NCI-H1105 (cell line): ENCODE measurements at places on chromosomes 5 and 9.

- no peak for DNase-seq
Observed at GRCh38 chr9:114076237-114077161, 1.6 kb downstream of the AMBP start.

DNA sequence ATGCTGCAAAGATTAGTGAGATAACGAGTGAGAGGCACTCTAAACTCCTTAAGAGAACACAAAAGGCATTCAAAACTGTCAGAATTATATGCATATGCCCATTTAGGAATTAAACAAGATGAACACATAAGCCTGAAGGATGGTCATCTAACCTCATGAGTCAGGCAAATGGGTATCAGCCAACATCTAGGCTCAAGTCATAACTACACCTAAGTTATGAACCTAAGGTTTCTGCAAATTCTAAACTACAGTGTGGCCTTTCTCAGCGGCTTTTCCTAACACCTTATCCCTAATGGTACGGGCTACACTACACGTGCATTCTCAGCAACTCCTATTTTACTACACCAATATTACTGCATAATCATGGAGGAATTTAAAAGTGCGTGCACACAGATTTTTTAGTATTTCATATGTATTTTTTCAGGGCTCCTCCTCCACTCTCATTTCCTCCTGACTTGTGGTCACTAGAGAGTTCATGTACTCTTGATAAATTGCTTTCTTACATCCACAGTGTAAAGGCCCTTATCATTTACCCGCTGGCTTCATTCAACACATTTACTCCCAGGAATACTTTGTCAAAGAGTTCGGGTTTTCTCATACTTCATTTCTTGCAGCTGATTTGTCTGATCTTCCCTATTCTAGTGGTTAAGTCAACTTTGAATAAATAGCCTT, 316.5 kb downstream of the BNC2 start:
- no peak for DNase-seq

DNA sequence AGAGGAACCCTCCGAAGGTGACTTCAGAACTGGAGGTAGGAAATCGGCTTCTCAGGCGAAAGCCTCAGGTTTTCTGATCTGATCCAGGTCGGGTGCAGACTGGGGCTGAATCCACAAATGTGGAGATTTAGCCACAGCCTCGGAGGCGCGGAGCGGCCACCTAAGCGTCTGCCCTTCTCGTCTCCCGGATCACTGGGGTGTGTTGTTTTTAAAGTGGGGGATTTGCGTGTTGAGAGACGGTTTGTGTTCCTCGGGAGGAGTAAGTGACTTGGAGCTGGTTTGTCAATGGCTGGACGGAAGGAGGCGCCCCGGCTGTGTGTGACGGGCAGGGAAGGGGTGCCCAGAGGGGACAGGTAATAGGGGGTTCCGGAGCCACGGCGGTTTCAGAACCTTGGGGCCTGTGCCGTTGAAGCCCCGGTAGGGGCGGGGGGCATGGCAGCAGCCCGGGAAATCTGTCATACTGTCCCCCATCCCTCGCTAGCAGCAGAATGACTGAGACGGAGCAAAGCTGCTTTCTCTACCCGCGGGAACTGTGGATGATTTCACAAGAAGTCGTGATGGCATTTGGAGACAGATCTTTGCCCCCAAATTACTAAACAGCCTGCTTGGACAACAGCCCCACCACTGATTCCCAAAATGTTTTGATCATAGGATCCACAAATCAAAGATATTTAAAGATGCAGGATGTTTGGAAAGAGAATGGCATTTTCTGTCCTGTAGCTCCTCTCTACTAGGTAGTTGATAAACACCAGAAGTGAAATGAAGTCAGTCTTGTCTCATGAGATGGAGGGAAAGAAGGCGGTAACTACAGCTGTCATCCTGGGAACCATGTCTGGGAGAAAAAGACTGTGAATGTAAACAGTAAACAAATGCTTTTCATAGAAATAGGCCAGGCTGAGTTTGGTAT, 216.5 kb downstream of the PDZD2 start:
- no peak for DNase-seq

DNA sequence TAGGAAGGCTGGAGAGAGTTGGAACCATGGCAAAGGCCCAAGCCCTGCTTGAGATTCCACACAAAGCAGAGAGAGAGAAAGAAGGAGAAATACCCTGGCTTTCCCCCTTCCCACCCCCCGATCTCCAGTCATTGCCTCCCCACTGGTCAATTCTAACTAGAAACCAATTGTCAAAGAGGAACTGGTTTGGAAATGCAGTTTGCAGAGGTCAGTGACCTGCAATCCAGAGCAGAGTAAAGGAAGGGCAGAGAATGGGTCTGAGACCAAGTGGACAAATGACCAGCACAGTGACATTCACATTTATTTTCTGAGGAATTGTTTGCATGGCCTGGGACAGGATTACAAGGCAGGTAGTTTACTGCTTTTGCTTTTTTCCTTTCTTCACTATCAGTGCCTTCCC, 37.5 kb upstream of the ZFYVE16 start:
- DNase-seq, result no peak

DNA sequence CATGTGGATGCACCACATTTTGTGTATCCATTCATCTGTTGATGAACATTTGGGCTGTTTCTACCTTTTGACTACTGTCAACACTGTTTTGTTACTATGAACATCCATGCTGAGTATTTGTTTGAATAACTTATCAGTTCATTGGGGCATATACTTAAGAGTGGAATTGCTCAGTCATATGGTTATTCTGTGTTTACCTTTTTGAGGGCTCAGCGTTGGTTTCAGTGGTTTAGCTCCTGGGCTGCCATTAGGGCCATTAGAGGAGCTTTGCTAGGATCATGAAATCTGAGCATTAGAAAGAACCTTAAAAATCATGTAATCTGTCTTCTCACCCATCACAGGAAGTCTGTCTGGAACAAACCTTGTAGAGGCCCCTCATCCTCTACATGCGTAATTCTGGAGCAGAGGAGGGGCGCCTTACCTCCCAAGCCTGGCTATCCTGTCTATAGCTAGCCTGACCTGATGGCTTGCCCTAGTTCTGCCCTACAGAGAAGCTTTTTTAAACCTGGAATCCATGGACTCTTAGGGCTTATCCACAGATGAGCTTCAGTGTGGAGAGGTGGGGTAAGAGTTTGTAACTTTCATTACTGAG, 92.9 kb downstream of the PDZD2 start:
- no peak for DNase-seq

DNA sequence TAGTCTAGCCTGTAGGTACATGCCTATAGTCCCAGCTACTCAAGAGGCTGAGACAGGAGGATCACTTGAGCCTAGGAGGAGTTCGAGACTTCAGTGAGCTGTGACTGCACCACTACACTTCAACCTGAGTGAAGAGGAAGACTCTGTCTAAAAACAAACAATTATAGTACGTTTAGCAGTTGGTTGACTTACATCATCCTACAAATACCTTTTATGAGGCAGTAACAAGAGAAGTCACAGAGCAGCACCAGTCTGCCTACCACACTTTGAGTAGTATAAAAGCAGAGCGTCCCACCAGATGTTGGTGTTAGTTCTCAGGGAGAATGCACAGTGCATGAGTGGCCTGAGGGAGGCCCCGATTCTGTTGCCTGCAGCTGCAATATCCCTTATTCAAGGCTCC, 16.1 kb downstream of the ZFR start:
- DNase-seq, result no peak

DNA sequence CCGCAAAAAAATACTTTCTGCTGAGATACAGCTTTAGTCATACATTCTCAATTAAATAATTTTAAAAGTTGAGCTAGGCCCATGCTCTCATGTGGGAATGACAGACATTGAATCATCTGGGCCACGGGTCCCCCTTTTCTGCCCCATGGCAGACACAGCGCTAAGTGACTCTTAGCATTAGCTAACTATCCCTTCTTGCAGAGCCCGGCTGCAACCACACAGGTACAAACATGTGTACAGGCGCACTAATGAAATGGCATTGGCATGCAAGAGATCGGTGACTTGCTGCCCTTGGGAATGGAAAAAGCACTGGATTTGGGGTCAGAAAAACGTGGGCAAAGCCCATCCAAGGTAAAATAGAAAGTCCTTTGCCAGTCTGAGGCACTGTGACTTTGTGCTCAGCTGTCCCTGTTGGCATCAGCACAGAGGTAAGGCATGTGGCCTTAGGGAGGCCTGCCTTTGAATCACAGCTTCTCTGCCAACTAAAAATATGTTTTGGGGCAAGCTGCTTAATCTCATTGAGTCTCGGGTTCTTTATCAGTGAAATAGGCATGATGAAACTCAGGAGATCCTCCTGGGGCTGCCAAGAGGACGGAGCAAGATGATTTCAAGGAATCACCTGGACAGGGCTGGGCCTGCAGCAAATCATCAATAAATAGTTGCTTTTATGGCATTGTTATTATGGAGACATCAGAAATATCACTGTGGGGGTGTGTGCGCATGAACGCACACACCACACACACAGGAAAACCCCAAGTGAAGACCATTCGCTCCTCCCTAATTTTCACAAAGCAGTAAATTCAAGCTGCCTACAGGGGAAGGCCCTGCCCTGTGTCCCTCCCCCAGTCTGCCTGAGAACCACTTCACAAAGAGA, 54.2 kb downstream of the WHRN start:
- DNase-seq, result no peak

- no peak for DNase-seq
Observed at GRCh38 chr5:73233461-73234203, 60.6 kb downstream of the TMEM174 start.

GRCh38 chr9:7802666-7803065, 3.1 kb upstream of the DMAC1 start:
- DNase-seq, result no peak

DNA sequence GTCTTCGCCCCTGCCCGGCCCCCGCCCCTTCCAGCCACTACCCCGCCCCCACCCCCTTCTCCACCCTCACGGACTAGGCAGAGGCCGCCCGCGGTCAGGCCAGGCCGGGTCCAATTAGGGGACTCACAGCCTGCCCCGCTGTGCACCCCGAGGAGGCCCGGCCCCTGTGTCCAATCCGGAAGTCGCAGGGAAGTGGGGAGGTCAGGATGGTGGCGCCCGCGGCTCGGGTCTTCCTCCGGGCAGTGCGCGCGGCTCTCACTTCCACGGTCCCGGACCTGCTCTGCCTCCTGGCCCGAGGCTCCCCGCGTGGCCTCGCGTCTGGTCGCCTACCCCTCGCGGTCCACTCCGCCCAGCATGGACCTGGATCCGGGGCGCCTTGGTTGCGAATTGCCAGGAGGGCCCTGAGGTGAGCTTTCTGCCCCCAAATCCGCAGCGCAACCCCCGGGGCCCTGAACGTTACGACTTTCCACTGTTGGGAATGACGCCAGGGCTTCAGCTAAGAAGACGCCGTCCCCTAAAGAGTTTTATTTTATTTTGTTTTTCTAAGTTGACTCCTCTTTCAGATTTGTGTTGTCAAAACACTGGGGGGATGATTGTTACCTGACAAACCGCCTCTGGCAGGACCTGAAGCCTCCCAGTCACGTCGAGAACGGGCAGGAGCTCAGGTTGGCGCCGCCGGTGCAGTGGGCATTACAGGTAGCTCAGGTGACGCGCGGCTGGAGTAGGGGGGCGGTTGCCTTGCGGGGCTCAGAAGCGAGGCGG, 763 bp upstream of the IRX2 start:
- DNase-seq, result peak; percentile 45
